ENCODE measurements at places on chromosomes 13 and 19.

- DNase-seq, result no peak
These were observed 15.8 kb upstream of the C19orf33 start for GRCh38 chr19:38288123-38288855.

DNA sequence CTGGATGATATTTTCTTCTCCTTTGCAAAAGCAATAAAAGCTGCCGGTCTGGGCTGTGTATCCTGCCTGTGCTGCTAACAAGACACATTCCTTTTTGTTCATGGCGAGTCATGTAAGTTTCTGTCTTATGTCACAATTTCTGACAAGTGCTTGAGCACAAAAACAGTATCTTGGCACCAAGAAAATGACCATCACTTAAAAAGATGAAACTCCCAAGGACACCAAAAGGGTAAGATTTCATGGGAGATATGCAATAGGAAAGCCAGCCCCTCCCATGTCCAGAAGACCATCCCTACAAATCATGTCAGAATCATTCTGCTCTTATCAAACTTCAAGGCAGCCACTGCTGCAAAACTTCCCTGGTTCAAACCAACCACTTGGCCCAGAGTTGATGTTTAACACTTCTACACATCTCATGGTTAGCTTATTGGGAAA lies 375.4 kb upstream of the ZNF507 start:
- DNase-seq, result no peak

- no peak for DNase-seq
These were observed 847.3 kb downstream of the PCDH17 start for GRCh38 chr13:58478858-58479257.

- DNase-seq, result no peak
These were observed 82.4 kb downstream of the KCTD12 start for GRCh38 chr13:76803831-76804230.

DNA sequence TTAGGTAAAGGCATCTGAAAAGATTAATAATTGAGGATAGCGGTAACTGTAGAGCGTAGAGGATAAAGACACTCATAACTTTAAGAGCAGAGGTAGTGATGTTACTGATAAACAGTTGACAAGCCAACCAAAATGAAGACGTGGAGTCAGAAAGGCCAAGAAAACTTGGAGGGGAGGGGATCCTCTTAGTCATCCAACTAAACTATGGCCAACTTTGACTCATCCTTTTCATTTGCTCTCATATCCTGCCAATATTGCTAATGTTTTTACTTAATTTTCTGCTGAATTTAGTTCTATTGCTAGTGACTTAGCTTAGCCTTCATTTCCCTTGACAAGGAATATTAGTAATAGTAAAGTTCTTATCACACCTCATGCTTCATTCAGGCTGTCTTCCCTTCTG lies 13.4 kb downstream of the ITGBL1 start:
- no peak for DNase-seq

DNA sequence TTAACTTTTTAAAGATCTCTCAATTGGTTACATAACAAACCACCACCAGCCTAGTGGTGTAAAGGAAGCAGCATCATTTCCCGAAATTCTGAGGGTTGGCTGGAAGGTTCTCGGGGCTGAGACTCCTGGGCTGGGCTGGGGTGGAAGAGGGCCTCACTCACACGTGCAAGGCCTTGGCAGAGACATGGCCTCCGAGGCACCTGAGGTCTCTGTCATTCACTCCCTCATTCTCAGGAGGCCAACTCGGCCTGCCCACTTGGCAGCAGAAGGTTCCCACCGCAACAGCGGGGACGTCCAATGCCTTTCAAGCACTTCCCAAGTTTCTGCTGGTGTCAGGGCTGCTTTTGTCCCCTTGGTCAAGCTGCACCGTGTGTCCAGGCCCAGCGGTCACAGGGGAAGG lies 18.6 kb upstream of the RASA3 start:
- DNase-seq, result no peak

DNA sequence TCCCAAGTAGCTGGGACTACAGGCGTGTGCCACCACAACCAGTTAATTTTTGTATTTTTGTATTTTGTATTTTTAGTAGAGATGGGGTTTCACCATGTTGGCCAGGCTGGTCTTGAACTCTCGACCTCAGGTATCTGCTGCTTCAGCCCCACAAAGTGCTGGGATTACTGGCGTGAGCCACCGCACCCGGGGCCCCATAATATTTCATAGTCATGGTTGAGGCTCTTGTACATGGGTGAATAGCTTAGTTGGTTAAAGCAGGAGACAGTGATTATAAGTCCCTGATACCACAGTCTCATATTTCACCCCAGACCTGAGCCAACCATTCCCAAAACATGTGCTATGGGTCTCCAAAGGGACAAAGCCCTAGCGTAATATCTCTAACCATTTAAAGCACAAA lies 26.1 kb downstream of the MBNL2 start:
- DNase-seq, result no peak

DNA sequence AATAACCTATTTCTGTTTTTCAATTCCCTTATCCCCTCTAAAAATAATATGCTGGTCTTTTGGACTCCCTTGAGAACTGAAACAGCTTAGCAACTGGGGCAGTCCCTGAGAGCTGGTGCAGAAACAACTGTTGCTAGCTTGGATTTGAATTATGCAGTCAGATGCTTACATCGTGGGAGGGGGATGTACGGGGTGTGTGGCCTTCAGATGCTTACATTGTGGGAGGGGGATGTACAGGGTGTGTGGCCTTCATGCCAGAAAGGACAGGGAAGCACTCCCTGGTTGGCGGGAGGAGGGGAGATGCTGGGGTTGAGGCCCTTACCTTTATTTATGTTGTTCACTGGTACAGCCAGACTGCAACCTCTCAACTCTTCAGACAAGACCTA lies 25.6 kb downstream of the LRCH1 start:
- DNase-seq, result no peak

GRCh38 chr13:51731759-51732158 lies 72.2 kb downstream of the DHRS12 start:
- DNase-seq, result no peak

DNA sequence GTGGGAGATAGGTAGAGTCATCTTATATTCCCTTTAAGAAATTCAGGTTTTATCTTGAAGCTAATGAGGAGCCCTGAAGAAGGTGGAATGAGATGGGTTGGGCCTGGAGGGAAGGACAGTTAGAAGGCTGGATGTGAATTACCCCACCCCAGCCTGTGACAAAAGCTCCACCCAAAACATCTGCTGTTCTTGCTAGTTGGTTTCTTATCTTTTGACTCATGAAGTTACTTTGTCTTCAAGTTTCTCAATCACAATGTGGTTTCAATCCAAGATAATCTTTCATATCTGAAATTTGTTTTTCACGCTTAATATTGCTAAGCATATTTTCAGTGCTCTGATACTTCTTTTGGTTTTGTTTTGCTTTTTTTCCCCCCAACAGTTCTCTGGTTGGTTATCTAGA lies 38.3 kb upstream of the HMGB1 start:
- no peak for DNase-seq

- no peak for DNase-seq
These were observed 3.1 kb downstream of the NCAN start for GRCh38 chr19:19214892-19215291.

DNA sequence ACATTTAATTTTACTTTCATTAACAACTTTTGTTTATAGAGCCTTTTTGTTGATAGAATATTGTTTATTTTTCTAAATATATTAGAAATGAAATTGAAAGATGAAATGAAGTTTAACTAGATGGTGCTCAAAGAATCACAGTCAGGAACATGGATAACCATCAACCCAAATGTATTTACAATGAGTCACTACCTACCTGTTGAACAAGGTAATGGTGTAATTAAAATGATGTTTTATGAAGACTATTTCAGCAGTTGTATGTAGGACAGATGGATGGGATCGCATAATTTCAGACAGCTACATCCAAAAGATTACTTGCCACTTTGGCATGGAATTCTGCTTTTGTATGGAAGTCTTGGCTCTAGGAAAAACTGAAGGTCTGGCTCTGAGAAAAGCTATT lies 403.6 kb upstream of the SLC10A2 start:
- DNase-seq, result no peak

GRCh38 chr13:30133996-30134395 lies 173.4 kb downstream of the KATNAL1 start:
- DNase-seq, result no peak

- no peak for DNase-seq
These were observed 1.6 kb downstream of the DACT3 start for GRCh38 chr19:46659151-46660007.

- no peak for DNase-seq
These were observed 204.2 kb downstream of the USP12 start for GRCh38 chr13:26967119-26968038.

Measured in thoracic aorta (tissue), 2 donors.